ENCODE measurements at places on chromosomes 16 and 17.

GRCh38 chr17:5772720-5773119 lies 188.4 kb upstream of the NLRP1 start:
- no peak for DNase-seq

- DNase-seq: no peak
These were observed 12.8 kb downstream of the PHF12 start for GRCh38 chr17:28938552-28938951.

DNA sequence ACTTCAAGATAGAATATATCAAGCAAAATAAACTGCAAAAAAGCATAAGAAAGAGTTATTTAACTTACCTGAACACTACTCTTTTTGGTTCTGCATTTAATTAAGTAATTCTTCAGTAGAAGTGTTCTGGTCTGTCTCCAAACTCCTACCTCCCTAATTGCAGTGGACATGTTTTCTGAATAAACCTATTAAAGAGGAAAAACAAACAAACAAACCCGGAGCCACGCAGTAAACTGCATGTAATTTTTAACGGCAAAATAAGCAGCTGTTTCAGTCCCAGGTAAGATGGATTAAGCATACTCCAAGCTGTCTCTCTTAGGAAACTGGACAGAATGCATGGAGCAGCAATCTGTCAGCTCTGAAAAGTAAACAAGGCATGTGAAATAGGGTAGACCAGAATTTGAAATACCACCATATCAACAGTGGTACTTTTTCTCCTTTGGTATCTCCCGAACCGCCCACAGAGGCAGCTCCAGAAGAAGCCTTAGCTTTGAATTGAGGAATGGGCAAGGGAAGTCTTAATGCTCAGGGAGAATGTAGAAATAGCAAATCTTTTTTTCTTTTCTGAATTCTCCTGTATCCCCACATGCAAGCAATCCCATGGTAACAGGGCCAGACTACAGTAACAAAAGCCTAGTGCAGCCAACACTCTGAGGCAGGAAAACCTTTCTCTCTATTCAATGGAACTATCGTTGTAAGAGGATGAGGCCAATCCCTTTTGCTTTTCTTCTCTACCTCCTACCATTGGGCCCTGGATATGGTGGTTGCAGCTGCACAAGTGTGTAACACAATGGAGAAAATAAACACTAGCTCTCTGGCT lies 12.5 kb downstream of the ABCA5 start:
- no peak for DNase-seq

DNA sequence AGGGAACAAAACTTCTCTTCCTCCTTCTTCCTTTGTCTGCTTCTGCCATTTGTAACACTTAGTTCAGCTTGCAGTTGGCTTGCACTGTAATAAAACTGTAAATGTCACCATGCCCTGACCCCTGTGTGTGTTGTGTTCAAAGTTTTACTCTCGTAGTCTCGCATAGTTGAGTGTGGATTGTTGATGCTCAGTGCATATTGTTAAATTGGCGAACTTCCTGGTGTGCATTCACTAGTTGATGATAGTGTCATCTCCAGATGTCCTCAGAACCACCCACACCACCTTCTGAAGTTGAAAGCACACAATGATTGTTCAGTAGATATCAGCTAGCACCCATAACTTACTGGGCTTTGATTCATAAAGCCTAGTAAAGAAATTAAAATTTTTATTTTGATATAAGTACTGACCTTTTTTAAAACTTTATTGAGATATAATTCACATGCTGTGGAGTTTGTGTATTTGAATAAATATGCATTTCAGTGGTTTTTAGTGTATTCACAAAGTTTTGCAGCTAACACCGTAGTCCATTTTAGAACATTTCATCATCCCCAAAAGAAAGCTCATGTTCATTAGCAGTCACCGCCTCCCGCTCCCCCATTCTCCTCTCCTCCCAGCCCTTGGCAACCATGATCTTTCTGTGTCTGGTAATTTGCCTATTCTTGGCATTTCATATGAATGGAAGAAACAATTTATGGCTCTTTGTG lies 25.0 kb downstream of the USP10 start:
- DNase-seq: no peak

DNA sequence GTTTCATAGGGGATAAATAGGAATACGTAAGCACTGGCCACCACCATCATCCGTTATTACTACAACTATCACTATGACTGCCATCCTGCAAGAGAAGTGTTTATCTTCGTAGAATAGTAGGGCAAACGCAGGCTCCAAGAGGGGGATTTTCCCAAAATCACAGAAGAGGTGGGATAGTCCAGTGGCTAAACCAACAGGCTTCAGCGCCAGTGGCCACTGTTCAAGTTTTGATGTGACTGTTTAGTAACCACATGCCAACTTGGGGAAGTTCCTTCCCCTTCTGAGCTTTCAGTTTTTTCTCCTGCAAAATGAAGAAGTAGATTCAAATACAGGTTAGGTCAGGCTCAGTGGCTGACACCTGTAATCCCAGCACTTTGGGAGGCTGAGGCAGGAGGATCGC lies 60.7 kb upstream of the GRIN2A start:
- no peak for DNase-seq

- no peak for DNase-seq
These were observed 13.7 kb downstream of the KANSL1 start for GRCh38 chr17:46179375-46179999.

DNA sequence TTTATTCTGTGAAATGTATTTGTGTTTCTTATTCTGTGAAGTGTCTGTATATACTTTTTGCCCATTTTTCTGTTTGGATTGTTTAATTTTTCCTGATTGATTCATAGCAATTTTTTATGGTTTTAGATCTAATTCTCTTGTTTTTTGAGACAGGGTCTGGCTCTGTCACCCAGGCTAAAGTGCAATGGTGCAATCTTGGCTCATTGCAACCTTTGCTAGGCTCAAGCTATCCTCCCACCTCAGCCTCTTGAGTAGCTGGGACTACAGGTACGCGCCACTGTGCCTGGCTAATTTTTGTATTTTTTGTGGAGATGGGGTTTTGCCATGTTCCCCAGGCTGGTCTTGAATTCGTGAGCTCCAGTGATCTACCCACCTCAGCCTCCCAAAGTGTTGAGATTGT lies 31.5 kb downstream of the NF1 start:
- DNase-seq: no peak
